ENCODE measurements at places on chromosomes 7 and 10.

- no peak for DNase-seq
Observed at GRCh38 chr10:50260791-50261281, 9.5 kb upstream of the ASAH2 start.

DNA sequence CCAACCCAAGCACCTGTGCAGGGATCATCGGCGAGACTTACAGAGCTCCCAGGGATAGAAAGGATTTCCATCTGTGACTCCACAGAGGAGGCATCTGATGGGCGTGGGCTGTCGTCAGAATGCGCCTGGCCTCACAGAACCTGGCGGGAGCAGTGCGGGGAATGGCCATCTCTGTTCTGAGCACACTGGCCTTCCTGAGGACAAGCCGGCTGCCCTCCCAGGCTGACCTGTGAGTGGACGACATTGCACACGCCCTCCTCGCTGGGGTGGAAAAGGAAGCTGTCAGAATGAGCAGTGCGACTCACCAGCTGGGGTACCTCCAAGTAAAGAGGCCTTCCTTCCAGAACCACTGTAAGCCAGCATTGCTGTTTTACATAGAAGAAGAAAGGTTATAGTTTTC, 234.6 kb upstream of the PITRM1 start:
- no peak for DNase-seq

GRCh38 chr10:9096288-9096687, 1041.8 kb downstream of the GATA3 start:
- peak; percentile 27 for DNase-seq

- DNase-seq = no peak
Observed at GRCh38 chr7:91082038-91082437, 182.2 kb upstream of the FZD1 start.

- DNase-seq = no peak
Observed at GRCh38 chr7:106704000-106704840, 43.3 kb upstream of the CCDC71L start.

GRCh38 chr10:90865401-90865800, 6.4 kb upstream of the RPP30 start:
- no peak for DNase-seq

DNA sequence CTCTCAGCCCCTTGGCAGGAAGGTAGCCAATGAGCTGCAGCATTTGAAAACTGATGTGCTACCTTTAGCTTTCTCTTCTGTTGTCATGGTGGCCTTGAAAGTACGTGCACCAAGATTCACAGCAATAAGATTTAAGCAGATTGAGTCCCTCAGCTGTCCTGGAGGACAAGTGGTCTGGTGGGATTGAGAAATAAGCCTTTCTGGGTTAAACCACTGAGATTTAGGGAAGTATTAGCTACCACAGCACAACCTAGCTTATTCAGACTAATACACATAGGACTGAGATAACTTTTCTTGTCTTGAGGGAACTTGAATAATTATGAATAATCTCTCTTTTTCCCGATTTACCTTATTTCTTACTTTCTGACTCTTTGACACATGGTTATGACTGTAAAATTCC, 324.0 kb downstream of the PTEN start:
- DNase-seq = no peak

DNA sequence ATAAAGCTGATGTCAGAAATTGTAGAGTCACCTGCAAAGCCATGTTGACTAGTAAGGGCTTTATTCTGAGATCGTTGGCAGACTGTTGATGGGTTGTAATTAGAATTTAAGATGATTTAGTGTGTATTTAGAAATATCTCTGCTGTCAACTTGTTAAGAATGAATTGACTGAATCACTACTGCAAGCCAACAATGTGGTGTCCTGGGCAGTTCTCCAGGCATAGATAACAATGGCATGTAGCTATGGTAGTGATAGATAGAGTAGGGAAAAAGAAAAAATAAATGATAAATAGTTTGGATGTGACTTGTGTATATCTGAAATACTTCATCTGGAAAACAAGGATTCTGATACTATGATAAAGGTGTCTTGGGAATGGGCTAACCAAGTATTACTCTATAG, 640.2 kb downstream of the ARL4A start:
- no peak for DNase-seq

DNA sequence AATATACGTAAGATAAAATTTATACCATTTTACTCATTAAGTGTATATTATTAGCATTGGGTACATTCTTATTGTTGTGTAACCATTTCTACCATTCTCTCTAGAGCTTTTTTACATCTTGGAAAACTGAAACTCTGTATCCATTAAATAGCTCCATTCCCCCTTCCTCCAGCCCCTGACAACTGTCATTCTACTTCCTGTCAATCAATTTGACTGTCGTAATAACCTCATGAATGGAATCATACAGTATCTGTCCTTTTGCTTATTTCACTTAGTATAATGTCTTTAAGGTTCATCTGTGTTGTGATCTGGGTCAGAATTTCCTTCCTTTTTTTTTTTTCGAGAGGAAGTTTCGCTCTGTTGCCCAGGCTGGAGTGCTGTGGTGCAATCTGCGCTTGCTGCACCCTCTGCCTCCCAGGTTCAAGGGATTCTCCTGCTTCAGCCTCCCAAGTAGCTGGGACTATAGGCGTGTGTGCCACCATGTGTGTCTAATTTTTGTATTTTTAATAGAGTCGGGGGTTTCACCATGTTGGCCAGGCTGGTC, 15.6 kb downstream of the ZRANB1 start:
- DNase-seq = no peak

- no peak for DNase-seq
Observed at GRCh38 chr7:139820089-139820488, 9.0 kb upstream of the TBXAS1 start.

- DNase-seq = no peak
Observed at GRCh38 chr7:143437578-143437977, 5.7 kb upstream of the TAS2R60 start.

GRCh38 chr10:33772370-33773252, 438.1 kb upstream of the NRP1 start:
- DNase-seq = no peak

DNA sequence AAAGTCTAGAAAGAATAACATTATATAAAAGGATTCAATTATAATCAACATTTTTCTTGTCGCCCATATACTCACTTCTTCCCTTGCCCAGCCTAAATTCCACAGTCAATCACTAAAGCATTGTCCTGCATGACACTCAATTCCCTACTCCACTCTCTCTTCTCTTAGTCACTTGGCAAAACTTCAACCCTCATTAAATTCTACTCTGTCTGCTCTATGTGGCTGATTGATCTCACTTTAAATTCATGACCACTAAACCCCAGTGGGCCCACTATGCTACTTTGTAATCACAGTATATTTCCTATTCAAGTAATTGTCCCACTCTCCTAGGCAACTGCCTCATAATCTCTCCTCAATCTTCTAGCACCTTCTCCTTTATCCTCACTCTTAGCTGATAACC, 54.1 kb downstream of the MTERF1 start:
- no peak for DNase-seq

- DNase-seq = no peak
Observed at GRCh38 chr10:49023752-49024151, 84.1 kb upstream of the LRRC18 start.

DNA sequence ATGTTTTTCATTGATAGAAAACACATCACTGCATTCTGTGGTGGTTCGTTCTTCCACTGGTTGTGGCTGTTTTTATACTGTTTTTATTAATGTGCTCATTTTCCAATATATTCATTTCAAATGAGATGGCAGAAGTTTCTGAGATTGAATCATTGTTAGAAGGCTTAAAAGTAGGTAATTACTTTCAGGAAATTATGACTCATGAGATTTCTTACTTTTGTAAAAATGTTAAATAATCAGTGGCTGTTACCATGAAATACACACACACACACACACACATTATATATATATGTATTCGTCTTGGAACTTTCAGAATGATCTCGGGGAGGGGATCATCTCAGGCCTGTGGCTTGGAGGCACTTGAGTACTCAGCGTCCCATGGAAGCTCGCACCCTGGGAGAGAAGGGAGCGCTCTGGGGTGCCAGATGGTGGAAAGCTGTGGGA, 66.1 kb downstream of the ZMYND11 start:
- no peak for DNase-seq

DNA sequence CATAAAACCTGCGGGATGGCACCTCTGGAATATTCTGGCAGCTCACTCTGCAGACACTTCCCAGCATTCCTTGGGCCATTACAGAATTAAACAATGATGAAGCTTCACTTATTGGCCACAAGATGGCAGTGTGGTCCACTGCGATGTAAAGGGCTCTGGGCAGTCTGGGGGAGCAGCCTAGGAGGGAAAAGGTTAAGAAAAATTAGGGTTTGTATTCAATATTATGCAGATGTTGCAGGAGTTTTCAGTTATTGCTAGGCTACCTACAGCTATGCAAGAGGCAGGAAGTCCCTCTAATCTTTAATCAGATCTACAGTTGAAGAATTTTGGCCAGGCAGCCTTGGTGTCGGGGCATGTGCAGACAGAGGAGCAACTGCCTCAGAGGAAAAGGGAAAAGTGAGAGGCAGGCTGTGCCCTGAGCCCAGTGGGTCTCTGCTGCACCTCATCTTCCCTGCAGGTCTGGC, 233.2 kb upstream of the PRSS1 start:
- DNase-seq = no peak

DNA sequence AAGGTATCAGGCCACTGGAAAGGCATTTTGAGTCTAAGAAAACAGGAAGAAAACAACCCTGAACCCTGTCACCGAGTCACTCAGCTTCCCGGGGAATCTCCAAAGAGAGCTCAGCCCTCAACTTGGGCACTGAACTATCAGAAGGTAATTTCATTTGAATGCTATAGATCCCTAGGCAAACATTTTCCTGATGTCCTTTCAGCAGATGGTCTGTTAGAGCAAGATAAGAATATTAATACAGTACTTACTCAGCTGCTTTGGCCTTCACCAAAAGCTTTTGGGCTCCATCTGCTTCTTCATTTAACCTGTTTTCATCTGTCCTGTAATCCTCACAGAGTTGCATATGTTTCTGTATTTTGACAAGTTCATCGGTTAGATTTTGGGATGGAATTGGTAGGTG, 34.2 kb upstream of the LAMB1 start:
- no peak for DNase-seq

DNA sequence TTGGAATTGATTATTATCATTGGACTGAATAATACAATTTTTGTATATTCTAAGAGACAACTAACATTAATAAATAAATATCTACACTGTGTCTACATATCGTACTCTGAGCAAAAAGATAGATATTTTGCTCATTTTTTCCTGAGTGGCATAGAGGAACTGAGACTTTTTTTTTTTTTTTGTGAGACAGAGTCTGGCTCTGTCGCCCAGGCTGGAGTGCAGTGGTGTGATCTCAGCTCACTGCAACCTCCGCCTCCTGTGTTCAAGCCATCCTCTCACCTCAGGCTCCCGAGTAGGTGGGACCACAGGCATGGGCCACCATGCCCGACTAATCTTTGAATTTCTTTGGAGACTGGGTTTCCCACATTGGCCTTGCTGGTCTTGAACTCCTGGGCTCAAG, 14.0 kb downstream of the KMT2E start:
- DNase-seq = no peak

DNA sequence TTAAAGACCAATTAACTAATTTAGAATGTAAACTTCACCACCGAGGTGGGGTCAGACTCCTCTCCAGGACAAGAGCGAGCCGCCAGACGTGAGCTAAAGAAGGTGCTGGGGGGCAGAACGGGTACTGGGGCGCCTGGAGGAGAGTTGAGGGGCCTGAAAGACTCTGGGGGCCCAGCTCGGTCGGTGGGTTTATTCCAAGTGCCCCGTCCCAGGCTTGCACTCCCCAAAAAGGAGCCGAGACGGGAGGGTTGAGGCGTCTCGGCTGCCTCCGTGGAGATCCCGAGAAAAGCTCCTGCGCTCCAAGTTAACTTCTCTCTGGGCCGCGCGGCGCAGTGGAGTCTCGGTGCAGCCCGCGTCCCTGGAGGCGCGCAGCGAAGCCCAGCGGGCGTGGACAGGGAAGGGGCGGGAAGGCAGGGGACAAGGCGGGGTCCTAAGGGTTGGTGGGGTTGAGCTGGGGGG, 553.3 kb downstream of the TFEC start:
- DNase-seq = no peak

DNA sequence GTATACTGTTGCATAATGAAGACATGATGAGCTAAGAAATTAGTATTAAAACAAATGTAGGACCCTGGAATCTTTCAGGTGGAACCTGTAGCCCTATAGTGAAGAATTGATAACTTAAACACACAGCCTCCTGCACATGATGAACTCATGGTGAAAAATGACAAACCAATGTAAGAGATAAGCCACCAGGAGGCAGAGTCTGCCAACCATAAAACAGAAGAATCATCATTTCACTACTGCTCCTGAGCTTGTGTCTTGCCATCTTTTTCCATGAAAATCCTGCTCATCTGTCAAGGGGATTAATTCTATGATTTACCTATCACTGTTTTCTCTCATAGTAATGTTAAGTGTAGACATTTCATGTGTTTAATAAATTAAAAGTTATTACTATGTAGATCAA, 363.9 kb downstream of the MALRD1 start:
- no peak for DNase-seq

DNA sequence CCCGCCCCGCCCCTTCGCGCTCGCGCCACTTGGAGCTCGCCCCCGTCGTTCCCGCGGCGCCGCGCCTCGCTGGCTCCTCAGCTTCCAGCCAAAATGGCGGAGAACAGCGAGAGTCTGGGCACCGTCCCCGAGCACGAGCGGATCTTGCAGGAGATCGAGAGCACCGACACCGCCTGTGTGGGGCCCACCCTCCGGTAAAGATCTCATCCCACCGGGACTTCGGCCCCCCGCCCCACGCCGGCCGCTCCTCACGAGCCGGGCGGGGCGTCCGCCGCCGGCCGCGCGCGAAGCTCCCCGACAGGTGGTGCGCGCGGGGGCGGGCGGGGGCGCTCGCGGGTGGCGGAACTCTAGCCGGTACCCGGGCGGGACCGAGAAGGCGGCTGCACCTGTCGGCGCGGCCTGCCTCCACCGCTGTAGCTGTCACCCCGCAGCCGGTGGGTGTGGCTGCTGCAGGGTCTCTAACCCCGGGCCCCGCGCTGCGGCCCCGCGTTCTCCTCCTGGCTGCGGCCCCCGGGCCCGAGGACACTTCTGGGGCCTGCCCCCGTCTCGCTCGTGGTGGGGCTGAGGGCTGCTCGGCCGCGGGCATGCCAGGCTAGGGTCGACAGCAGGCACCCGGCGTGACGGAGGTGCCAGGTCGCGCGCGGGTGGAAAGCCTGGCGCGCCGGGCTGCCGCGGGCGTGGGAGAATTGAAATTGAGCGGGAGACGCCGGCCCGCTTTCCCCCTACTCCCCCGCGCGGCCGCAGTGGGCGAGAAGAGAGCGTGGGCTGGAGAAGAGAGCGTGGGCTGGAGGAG, at the start of gene EXOC6:
TSS of gene EXOC6 (plus strand) at position 80 of the 793 bp plus-strand sequence. CDS start at position 94, 14 bp downstream.
- DNase-seq = peak; percentile 79

DNA sequence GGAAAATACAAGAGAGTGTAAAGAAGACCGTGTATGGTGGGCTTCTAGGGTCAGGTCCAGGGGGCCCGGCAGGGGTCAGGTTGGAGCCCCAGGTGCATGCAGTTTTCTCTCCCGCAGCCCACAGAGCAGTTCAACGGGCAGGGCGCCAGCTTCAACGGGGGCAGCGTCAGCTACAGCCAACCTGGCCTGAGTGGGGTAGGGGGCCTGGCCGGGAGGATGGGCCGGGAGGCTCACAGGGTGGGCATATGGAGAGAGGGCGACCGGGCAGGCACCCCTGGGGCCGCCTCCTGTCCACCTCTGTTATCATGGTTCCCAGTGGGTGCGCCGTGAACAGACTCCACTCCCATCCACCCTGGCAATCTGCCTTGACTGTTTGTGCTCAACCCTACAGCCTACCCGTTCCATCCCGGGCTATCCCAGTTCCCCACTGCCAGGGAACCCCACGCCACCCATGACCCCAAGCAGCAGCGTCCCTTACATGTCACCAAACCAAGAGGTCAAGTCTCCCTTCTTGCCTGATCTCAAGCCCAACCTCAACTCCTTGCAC, 11.5 kb downstream of the ZMIZ2 start:
- DNase-seq = no peak

GRCh38 chr10:66362522-66362921, 563.3 kb upstream of the LRRTM3 start:
- no peak for DNase-seq

Data from T-helper 17 cell (primary cell).